ENCODE measurements at places on chromosomes 7 and 10. TPM values are rescaled to one million over a fixed set of nuclear protein-coding genes. Genes with fewer than 3 reads are reported as not detected.
A peak's percentile ranks its signal among the peaks of the same experiment; 100 is the strongest.

GRCh38 chr10:121722665-121723064, 124.4 kb upstream of the FGFR2 start:
- H3K4me1 ChIP-seq = no peaks in the 10 kb centered on the region
- H3K4me3 ChIP-seq = no peak overlapping the region
- H3K27ac ChIP-seq = no peak overlapping the region
- H3K36me3 ChIP-seq = no peaks in the 10 kb centered on the region
- peaks cover 20% of the 10 kb centered on the region for H3K27me3 ChIP-seq

DNA sequence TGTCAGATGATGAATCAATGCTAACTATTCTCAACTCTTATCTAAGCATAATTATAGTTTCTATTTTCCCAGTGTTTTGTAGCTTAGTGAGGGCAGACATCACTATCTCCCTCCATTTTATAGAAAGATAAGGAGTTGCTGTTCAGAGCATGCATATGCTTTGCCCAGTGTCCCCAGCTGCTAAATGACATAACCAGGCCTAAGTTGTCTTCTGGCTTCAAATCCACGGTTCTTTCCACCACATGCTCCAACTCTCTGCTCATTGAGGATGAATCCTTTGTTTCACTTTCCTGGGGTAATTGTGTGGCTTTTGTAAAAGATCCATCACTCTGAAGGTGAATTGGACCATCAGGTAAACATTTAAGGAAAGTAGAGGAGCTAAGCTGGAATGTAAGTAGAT, 134.0 kb downstream of the SNX10 start:
- H3K27me3 ChIP-seq = peaks cover 7% of the 10 kb centered on the region
- H3K36me3 ChIP-seq = no peaks in the 10 kb centered on the region
- H3K4me1 ChIP-seq = no peaks in the 10 kb centered on the region
- H3K4me3 ChIP-seq = no peak overlapping the region

- H3K36me3 ChIP-seq = peaks cover 1% of the 10 kb centered on the region
- no peak overlapping the region for H3K27ac ChIP-seq
- H3K27me3 ChIP-seq = no peaks in the 10 kb centered on the region
- no peak for DNase-seq
- H3K4me3 ChIP-seq = no peak overlapping the region
- peaks cover 6% of the 10 kb centered on the region for H3K4me1 ChIP-seq
Measured at GRCh38 chr10:16929069-16929468, 111.8 kb upstream of the RSU1 start.

DNA sequence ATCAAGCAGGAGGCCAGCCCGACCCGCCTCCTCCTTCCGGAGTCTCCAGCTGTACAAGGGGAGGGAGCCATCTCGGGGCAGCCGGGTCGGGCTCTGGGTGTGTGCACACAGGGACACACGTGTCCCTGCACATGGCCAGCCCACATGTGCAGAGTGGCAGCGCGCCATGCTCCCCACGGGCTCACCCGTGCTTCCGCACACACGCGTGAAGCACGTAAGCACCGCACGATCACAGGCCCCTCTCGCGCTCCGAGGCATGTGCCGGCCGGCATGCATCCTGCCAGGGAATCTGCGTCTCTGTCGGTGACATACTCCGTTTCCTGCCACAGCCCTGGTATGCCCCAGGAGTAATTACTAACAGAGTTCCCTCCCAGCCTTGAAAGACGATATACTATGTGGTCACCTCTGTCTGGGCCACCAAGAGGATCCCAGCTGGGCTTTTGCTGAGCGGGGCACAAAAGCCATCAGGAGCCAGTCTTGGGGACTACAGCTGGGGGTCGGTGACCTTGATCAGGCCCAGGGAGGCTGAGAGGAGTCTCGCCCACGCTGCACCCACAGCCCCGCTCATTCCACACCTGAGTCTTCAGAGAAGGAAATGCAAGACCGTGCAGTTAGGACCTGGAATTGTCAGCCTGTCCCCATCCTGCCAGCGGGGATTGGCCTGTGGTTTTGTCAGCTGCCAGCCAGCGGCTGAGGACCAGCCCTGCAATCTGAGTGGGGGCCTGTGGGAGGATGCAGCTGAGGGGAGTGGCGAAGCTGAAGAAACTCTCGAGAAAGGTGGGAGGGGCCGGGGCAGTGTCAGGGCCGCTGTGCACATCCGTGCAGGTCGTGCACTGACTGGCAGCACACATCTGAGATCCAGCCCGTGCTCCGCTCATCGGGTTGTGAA, 11.0 kb upstream of the LFNG start:
- no peaks in the 10 kb centered on the region for H3K36me3 ChIP-seq
- DNase-seq = peak; percentile 70
- peaks cover 57% of the 10 kb centered on the region for H3K4me1 ChIP-seq
- peak overlapping the region; percentile 81 for H3K4me3 ChIP-seq

DNA sequence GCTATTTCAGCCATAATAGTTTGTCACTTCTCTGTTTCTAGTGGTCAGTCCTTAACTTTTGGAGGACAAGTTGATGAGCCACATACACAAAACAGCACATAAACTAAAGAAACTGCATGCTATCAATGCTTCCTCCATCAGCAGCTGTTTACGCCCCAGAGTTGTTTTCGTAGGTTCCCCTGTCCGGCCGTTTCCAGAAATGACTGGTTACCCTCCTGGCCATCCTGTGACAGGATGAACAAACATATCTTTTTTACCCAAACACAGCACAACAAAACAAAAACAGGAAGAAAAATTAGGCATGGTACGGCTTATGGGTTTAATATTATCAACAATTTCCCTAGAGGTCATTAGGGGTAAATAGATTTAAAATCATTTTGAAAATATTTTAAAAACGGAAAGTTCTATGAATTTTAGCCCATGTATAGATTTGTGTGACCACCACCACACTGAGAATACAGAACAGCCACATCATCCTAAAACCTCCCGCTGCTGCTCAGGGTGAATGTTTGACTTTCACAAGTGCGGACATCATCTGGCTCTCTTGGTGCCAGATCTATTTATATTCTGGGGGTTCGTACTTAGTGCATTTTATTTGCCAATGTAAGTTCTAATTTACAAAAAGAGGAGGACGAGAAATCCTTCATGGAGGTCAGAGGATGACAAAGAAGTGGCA, 74.8 kb downstream of the HIPK2 start:
- no peak for DNase-seq
- no peak overlapping the region for H3K4me3 ChIP-seq
- no peaks in the 10 kb centered on the region for H3K36me3 ChIP-seq
- peaks cover 26% of the 10 kb centered on the region for H3K4me1 ChIP-seq

DNA sequence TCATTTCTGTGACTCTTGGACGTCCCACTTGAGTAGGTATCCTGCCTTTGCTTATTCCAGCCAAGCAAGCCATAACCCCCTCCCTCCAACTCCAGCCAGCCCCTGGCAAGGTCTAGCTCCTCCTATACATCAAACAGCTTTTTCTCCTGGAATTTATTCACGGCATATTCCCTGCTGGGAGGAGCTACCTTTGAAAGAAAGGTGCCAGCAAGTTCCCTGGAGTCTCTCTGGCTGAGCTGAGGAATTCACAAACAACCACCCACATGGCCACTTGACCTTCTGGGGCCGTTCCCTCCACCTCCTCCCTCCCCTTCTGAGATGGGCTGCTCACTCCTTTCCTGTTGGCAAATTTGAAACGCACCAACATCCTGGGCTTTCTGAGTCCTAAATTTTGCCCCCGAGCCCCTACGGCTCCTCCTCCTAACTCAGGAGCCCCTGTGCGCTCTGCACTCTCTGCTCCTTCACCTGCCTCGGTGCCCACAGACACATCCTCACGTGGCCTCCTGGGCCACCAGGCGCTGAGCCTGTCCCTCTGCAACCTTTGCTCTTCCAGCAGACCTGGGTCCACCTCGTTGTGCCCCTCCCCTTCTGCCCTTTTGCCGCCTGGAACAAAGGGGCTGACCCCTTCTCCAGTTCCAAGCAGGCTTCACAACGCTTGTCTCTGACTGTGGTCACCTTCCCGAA, 48.0 kb downstream of the HSPA12A start:
- DNase-seq = no peak
- H3K4me1 ChIP-seq = no peaks in the 10 kb centered on the region
- H3K27me3 ChIP-seq = peaks cover 64% of the 10 kb centered on the region
- H3K4me3 ChIP-seq = no peak overlapping the region

DNA sequence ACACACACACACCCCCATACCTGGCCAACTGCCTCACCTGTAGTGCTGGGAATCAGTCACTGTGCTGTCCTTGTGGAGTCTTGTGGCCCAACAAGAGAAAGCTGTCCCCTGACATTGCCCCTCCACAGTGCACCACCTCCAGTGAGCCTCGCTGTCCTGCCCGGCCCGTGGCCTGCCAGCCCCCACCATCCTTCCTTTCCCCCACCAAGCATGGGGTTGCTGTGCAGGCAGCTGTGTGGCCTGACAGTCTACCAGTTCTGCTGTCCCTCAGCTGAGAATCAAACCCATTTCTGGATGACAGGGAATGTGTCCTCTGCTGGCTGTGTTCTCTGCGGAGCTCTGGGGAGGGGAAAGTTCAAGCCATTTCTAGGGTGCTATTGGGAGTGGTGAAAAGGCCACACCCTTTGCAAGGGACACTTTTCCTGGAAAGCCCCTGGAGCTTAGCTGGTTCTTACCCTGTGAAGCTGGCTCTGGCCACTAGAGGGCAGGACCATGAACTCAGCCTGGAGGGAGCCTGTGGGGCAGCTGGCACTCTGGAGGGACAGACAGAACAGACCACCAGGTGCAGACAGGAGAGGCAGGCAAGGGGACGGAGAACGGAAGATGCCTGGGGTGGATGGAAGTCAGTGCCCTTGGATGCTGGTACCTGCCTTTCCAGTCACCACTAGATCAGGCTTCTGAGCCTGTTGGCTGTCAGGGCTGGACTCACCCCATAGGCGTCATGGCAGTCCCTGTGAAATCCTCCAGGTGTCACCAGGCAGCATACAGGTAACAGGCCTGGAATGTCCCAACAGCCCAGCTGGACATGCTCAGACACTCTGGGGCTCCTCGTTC, 10.5 kb upstream of the MTPAP start:
- peaks cover 6% of the 10 kb centered on the region for H3K27me3 ChIP-seq
- peak; percentile 72 for DNase-seq
- H3K36me3 ChIP-seq = no peaks in the 10 kb centered on the region
- H3K4me3 ChIP-seq = no peak overlapping the region
- no peak overlapping the region for H3K27ac ChIP-seq

- no peak overlapping the region for H3K27ac ChIP-seq
- no peaks in the 10 kb centered on the region for H3K36me3 ChIP-seq
- H3K4me3 ChIP-seq = no peak overlapping the region
- DNase-seq = no peak
- H3K4me1 ChIP-seq = no peaks in the 10 kb centered on the region
- peaks cover 47% of the 10 kb centered on the region for H3K27me3 ChIP-seq
Measured at GRCh38 chr7:90472805-90473540, 3.5 kb downstream of the PTTG1IP2 start.

The SPACDR gene
- 5.4 TPM for total RNA-seq

All from activated T-cell treated with anti-CD3 and anti-CD28 coated beads, Interleukin-2, amount 50 U/mL, for 72 hours (primary cell).